ENCODE measurements at places on chromosomes 4 and X.

GRCh38 chr4:80486603-80487002 lies 151.1 kb downstream of the CFAP299 start:
- DNase-seq, result no peak

DNA sequence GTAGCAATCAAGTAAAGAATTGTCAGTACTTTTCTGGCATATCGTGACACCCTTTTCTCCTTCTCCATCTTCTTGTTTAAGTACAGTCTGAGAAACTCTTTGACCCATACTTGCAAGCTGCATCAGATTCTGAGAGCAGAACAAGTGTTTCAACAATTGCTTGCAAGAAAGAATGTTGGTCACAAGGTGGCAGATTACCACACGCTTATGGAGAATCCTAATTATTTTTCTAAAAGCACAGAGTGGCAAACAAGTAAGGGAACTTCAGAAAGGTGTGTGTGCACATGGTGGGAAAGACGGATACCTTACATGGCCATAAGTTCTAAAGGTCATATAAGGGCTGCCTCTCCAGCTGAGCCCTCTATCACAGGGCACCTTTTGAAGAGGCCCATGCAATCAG lies 136.4 kb upstream of the FGF13 start:
- no peak for DNase-seq

DNA sequence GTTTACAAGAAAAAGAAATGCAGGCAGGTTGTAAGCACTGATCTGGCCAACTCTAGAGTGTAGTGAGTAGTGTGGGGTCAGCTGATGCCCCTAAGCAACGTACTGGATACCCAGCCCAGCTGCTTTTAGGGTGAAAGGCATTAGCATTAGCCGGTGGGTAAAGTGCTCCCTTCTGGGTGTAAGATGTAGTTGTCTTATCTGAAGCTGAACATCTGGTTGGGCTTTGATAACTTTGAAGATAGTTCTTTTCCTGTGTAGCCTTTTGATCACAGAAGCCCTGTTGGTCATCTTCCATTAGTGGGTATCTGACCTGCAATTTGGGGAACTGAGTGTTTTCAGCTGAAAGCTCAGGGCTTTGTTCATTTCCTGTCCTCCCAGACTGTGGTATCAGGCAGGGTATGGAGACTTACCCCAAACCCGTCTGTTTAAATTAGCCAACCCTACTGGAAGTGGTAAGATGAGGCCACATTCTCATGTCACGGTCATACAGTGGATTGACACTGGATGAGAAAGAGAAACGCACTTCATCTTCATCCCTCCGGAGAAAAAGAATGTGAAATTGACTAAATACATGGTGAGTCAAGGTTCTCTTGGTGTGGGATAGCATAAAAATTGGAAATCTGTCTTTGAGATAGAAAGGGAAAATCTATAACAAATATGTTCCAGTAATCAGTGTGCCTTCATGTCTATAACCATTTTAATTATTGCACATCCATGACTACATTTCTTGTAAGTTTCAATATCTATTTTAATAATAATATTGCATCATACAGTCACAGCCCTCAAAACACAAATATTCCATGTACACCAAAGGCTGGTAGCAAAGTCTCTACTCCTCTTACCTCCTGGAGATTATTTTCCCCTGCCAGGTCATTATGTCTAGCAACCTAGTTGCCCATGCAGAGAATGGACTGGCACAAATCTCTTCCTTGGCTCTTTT lies 8.7 kb downstream of the RHOH start:
- no peak for DNase-seq

GRCh38 chr4:6031846-6032245 lies 13.6 kb upstream of the C4orf50 start:
- no peak for DNase-seq

DNA sequence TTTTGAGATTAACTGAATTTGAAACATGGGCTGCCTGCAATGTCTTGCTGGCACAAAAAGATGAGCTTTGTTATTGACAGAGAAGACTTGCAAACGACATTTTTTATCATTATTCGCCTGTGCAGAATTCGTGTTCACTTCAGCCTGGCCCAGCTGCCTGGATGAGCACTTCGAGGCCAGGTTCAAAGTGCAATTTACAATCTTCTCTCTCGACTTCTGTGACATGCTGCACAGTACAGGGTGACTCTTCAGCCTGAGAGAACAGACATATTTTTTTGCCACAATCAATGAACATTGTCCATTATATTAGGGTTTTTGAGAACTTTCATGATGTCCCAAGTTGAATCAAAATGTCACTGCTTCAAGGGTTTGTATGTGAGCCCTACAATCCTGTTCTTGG lies 616.5 kb downstream of the SMARCA1 start:
- no peak for DNase-seq

GRCh38 chr4:55781812-55782211 lies 37.8 kb upstream of the EXOC1L start:
- no peak for DNase-seq

GRCh38 chr4:99722006-99722405 lies 64.4 kb upstream of the C4orf54 start:
- DNase-seq, result no peak

GRCh38 chr4:142168181-142168580 lies 531.8 kb downstream of the IL15 start:
- DNase-seq, result no peak

DNA sequence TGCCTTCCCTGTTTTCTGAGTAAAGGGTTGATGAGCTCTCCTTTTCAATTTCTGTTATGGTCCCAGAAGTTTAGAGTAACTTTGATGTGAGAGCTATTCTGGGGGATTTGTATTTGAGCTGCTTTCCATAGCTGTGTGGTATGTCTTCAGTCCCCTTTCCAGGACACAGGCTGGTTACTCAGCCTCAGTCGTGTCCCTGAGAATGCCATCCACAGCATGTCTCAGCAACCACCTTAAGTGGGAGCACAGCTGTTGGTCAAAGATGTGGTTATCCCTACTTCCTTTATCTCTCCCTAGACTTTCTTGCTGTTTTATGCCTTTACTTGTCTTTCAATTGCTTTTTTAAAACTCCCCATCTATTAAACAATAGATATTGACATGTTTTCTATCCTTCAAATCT lies 37.8 kb downstream of the RNF175 start:
- DNase-seq, result no peak

GRCh38 chr4:6591781-6592180 lies 16.8 kb downstream of the MAN2B2 start:
- no peak for DNase-seq

DNA sequence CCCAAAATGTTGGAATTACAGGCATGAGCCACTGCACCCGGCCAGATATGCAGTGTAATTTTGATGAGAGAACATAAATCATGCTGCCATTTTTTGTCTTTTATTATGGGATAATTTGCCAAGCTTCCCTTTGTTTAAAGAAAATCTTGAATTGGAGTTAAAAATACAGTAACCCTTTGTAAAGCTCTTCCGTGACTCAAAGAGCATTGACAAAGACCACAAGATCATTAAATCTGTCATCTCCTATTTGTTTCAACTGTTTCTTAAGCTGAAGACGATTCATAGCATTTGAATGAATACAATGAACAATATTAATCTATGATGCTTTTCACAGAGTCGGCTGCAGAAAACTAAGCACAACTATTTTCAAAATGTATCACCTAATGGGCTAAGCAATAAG lies 132.6 kb downstream of the ANAPC4 start:
- DNase-seq, result no peak

GRCh38 chr4:67201334-67201733 lies 344.0 kb downstream of the CENPC start:
- DNase-seq, result no peak

DNA sequence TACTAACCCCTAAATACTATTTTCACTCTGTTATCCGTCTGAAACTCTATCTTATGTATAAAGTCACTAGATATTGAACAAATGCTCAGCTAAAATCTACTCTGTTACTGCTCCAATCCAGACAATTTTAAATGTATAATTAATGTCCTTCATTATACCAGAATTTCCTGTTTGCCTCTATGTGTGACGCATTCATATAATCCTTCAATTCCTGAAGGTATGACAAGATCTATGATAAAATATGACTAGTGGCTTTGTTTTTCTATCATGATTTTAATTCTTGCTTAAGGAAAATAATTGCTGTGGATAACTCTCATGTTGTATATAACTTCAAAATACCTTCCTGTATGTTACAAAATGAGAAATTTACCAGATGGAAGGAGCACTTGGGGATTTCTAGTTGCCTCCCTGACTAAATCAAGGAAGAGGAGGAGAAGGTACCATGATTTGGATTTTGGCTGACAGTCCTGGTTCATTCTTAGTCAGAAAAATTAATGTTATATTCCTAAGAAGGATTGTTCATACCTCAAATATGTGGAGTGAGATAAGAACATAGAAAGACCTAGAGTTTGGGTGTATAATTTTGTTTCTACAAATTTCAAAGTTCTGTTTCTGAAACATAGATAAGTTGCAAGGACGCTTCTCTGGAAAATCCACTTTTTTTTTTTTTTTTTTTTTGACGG lies 4.9 kb downstream of the CXCL6 start:
- no peak for DNase-seq

DNA sequence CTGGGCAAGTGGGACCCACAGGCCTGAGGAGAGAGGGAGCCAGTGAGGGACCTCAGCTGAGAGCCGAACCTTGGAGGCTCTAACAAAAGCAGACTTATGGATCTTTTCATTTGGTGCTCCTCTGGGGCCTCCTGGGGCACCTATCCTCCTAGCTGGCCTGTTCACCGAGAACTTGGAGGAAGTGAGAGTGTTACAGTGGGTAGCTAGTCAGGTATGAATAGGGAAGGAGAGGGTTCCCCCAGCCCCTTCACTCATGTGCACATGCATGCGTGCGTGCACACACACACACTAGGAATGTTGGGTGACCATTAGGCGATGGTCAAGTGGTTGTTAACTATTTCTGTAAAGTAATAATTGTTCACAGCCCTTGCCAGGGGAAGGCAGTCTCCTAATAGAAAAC lies 18.6 kb upstream of the TMEM185A start:
- DNase-seq, result no peak

GRCh38 chr4:171954650-171955049 lies 141.4 kb downstream of the GALNTL6 start:
- DNase-seq, result no peak

DNA sequence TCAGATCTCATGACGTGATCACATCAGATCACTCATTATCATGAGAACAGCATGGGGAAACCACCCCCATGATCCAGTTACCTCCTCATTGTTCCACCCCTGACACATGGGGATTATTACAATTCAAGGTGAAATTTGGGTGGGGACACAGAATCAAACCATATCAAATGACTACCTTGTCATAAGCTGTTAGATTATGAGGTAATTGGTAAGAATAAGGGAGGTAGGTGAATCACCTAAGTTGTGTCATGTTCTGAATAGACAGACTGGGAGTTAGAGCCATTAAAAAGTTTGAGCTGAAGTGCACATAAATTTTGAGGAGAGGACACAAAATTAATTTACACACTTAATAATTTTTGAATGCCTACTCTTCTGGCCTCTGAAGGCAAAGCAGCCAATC lies 24.7 kb downstream of the SLC9B1 start:
- DNase-seq, result no peak

- no peak for DNase-seq
These were observed 3.5 kb downstream of the GUCY1B1 start for GRCh38 chr4:155762334-155762733.
